ENCODE measurements at places on chromosomes 2 and 18.

DNA sequence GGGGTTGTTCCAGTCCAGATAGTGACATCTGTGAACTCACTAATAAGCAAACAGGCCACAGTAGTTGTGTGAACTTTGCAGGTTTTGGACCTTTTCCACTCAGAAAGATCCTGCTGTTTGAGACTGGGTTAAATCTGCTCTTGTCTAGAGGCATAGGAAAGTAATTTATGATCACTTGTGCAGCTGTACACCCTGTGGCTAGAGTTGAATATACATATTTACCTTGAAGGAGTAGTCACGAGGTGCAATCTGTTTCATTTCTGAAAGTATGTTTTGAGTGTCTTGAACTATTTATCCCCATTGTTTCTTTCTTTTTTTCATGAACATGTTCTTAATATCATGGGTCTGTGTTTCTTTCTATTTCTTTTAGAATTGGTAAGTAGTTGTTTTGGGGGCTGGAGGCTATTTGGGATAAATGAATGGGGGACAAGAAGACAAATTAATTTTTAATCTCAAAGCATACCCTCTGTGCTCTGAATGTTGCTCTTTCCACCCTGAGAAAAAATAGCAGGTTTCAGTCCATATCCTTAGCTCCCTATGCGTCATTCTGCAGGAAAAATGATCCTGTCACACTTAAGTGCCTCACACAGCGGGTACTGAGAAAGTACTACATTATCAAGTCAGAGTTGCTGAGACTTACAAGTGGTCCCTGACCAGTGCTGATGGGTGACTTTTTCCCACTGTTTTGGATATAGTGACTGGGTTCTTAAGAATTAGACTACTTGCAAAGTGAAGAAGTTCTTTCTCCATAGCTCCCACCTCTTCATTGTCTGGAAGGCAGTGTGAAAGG, 28.2 kb downstream of the DCC start:
- no peak for DNase-seq

DNA sequence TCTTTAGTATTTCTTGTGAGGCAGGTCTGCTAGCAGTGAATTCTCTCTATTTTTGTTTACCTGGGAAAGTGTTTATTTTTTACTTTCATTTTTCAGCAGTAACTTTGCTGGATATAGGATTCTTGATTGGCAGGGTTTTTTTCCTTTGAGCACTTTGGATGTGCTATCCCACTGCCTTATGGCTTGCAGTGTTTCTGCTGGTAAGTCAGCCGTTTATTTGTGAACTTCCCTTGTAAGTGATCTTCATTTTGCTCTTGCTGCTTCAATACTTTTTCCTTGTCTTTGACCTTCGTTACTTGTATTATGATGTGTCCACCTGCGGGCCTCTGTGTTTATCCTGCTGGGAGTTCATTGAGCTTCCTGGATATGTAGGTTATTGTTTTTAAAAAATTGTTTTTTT, 54.7 kb downstream of the SLC66A2 start:
- DNase-seq: no peak

- DNase-seq: no peak
Measured at GRCh38 chr2:54672590-54673456, 50.6 kb upstream of the EML6 start.

DNA sequence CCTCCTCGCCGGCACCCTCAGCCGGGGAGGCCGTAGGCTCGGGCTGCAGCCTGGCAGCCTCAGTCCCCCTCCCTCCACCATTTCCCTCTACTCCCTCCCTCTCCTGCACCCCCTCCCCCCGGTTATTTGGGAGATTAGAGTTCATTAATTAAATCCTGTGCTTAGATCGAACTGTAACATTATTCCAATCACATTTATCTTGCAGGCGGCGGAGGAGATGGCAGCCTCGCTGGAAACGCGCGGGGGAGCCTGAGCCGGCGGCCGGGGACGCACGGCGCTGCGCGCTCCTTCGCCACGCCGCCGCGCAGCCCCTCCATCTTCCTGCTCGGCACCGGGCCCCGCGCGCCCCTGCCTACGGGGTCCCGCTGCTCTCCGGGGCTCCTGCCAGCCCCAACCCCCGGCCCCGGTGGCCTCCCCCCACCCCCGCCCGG, at the start of gene ST8SIA3:
Gene ST8SIA3, plus strand, starts transcription at position 287 of the 431 bp plus-strand sequence. CDS start 290 bp downstream, outside the sequence.
- DNase-seq: no peak

GRCh38 chr2:15517793-15518192, 43.3 kb downstream of the NBAS start:
- no peak for DNase-seq

DNA sequence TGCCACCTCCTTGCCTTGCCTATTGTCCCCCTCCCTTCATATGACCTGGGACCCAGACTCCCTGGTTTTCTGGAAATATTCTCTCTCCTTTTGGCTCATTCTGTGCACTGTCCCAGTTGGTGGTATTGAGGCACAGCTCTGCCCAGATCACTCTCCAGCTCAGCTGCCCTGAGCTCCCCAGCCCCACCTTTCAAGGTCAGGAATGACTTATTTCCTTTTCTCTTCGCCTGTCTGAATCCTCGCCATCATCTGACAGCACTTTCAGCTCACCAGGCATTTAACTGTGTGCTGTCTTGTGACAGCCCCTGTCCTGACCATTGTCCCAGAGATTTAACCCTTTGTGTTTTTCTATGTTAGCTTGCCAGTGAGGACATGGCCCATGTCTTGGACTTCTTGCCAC, 133.0 kb downstream of the MSH2 start:
- DNase-seq: no peak

DNA sequence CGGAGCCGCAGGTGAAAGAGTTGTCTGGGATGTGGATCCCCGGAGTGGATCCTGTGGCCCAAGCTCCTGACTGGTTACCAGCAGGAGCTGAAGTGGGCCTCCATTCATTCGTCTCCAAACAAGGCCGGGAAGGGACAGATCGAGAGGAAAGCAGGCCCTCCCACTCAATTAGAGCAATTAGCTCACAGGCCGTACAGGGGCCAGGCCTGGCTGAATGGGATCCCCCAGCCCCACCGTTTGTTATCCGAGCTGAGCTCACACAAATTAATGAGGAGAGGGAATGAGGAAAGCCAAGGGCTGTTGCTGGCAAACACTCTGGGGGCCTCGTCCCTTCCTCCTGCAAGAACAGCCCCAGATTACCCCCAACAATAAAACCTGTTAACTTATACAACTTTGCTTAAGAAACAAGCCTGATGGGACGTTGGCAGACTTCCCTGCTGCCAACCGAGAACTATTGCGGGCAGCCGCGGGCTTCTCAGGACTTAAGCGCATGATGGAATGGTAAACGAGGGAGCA, 338.0 kb downstream of the BCL11A start:
- no peak for DNase-seq

GRCh38 chr2:3628241-3628679, 29.7 kb upstream of the ALLC start:
- no peak for DNase-seq

GRCh38 chr2:178905261-178905660, 98.0 kb upstream of the TTN start:
- no peak for DNase-seq

- no peak for DNase-seq
Measured at GRCh38 chr2:238866656-238867277, 18.9 kb downstream of the TWIST2 start.

- DNase-seq: no peak
Measured at GRCh38 chr2:136013136-136013685, 27.8 kb upstream of the DARS1 start.

- no peak for DNase-seq
Measured at GRCh38 chr2:20440001-20440560, 6.8 kb upstream of the RHOB start.

DNA sequence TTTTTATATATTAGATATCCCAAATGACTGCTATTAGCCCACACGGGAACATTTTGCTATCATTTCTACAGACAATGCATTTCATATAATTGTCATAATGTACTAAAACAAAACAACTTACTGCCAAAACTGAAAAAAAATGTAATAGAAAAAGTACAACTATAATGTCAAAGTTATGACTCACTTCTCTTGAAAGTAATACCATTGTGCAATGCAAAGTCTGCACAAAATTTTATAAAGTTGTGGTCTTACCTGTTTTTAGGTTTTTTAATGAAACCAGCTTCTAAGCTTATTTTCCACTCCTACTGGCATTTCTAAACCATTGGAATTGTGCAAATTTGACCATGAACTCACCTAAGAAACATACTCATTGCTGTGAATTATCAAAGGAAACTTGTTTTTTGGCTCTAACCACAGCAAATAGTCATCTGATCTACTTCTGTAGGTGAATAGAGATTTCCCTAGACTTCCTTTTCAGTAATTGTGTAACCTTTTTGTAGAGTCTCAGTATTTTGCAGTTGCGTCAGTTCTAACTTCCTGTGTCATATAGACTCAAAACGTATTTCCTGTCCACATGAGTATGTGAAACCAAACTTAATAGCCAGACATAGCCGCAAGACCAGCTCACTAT, 31.9 kb upstream of the TFPI start:
- DNase-seq: no peak
